ENCODE measurements at places on chromosomes 2 and 18.

- no peak for DNase-seq
Observed at GRCh38 chr18:45755934-45756333, 32.0 kb downstream of the SLC14A1 start.

GRCh38 chr2:1586251-1586922 lies 157.9 kb downstream of the PXDN start:
- DNase-seq, result no peak

DNA sequence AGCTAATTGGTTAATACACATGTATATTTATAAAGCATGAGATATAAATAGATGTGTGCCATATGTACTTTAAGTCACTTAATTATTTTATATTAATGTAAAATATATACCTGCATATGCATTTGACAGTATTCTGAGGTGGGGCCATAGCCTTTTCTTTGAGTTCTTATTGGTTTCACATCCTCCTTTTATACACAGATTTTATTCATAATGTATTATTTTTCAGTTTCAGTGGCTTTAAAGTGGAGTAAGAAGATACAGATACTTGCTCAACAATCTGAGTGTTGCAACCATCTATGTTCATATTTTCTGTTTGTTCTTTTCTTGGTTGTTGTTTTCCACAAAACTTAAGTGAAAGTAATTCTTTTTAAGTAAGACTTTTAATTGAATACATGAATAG lies 436.5 kb downstream of the RND3 start:
- DNase-seq, result no peak

DNA sequence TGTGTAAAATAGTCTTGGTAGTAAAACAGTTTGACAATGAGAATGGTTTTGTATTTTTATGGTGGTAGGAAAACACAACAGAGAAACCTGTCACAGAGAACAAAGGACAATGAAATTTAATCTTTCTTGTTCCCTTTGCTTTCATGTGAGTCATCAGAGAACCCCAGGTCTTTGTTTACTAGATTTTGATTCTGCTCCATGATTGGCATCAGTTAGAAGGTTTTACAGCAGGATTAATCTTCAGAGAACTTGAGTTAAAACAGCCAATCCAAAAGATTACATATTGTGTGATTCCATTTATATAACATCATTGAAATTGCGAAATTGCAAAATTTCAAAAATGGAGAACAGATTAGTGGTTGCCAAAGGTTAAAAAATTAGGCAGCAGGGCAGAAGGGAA lies 2.5 kb downstream of the APLF start:
- DNase-seq, result no peak

GRCh38 chr2:28390746-28391563 lies 1.7 kb upstream of the FOSL2 start:
- no peak for DNase-seq

DNA sequence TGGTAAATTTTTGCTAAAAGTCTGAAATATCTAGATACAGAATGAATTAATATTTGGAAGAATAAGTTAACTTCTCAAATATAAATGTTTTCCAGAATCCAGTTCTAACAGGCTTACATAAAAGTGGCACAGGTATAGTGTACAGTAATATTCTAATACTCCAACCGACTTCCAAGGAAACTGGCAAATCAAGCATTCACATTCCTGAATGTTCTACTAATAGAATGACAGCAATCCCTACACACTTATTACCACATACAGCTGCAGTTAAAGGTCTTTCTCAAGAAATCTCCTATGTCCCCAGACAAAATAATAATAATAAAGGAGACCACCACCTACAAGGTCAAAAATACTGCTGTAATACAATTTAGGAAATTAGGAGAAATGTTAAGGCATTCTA lies 31.9 kb downstream of the TMEM131 start:
- no peak for DNase-seq

DNA sequence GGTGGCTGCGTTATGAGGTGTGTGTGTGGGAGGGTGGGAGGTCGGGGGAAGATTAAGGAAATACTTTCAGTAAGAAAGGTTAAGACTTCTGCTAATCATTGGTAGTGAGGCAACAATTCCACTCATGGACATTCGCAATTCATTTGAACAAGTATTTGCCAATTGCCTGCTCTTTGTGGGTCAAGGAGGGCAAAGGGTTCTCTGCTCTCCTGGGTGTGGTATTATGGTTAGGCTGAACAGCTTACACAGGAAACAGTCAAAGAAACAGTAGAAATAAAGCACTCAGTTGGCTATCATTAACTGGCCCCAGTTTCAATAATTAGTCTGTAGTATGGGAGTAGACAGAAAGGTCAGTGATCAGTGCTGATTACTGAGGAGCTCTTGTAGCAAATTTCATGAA lies 357.0 kb upstream of the FANCL start:
- DNase-seq, result no peak

DNA sequence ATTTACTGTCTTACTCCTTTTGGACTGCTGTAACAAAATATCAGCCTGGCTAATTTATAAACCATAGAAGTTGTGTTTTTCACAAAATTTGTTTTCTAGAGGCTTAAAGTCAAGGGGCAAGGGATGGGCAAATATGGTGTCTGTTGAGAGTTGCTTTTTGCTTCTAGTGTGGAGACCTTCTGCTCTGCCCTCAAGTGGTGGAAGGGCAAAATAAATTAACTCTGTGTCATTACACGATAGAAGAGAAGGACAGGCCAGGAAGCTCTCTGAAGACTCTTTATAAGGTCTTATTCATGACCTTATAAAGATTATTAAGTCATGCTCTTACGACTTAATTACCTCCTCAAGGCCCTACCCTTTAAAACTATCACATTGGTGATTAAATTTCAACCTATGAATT lies 181.2 kb upstream of the LRATD1 start:
- DNase-seq, result no peak

DNA sequence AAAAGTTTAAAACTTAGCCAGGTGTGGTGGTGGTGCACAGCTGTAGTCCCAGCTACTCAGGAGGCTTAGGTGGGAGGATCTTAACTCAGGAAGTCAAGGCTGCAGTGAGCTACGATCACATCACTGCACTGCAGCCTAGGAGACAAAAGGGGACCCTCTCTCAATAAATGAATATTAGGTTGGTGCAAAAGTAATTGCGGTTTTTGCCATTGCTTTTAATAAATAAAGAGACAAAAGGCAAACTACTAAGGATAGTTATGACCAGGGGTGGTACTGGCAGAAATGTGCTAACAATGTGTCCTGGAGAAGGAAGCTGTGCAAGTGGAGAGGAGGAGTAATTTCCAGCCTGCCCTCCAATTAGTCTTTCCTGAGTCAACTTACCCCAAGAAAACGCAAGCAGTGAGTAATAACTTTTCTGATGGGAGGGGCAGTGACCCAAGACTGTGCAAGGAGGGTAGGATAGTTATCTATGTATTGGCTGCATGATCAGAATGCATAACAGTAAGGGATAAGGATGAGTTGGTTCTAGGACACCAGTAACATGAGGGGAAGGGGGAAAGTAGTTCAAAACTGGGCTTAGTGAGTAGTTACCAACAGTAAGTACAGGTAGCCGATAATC lies 1.5 kb downstream of the EXOC6B start:
- DNase-seq, result no peak

DNA sequence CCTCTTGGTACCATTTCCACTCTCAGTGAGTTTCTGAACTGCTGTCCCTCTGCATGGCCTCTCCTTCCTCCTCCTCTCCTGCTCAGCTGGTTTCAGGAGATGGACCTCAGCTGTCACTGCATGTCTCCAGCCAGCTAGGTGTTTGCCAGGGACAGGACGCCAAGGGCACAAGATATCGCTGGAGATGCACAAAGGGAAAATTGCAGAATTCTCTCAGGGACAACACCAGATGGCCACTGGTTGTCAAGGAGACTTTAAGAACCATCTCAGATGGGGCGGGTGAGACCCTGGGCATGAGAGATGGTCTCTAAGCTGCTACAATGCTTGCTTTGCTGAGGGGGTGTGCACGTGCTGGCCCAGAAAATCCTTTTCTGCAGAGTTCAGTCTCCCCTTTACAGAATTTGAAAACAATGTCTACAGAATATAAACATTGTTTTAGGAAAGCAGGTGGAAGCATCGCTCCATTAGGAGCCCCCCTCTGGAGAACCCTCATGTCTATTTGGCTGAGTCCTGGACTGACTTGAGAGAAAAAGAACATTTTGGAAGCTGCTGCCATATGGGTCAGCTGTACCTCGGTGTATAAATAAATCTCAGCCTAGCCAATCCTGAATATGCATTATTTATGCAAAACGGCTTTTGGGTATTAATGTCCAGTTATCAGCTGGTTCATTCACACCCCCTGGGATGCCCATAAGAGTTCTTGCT lies 57.8 kb upstream of the SPP2 start:
- no peak for DNase-seq

GRCh38 chr2:36561237-36561944 lies 36.6 kb downstream of the FEZ2 start:
- DNase-seq, result no peak

GRCh38 chr2:100520224-100520623 lies 42.6 kb upstream of the PDCL3 start:
- no peak for DNase-seq

GRCh38 chr2:107334306-107334705 lies 448.3 kb upstream of the ST6GAL2 start:
- DNase-seq, result no peak

DNA sequence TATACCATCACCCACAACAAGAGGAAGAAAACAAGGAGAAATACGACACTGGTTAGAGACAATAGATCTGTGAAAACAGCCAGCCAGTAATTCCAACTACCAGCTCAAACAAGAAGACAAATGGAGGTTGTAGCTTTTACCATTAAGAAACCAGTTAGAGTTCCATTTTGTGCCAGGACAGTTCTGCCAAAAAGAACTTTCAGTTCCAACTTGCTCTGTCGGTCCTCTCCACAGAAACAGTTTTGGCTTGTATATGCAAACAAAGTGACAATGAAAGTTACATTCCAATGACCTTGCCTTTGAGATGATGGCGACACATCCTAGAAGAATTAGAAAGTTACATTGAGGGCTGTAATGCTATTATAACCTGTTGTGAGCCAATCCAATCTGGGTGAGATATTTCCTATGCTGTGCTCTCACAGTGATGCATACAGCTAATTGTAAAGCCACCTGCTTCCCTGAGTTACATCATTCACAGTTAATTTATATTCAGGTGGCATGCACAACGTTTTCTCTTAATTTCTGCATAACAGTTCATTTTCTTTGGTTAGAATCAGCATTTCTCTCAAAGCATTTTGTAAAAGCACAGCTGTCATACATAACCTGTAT lies 1378.4 kb upstream of the PIK3C3 start:
- DNase-seq, result no peak

DNA sequence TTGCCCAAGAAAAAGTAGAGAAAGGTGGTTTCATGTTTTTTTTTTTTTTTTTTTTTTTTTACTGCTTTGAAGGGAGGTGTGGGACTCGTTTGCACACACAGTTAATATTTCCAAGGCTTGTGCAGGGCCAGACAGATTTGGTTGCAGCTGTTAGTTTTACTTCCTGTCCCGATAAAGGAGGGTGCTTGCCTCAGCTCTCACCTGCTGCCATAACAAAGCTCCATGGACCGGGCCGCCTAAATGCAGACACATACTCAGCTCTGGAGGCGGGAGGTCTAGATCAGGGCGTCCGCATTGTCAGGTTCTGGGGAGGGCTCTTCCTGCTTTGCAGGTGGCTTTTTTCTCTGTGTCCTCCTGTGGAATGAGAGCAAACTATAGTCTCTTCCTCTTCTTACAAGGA lies 69.9 kb downstream of the ODC1 start:
- no peak for DNase-seq

- DNase-seq, result no peak
Observed at GRCh38 chr2:181446985-181447384, 10.2 kb upstream of the ITGA4 start.

- no peak for DNase-seq
Observed at GRCh38 chr2:179186126-179186525, 78.5 kb downstream of the SESTD1 start.

GRCh38 chr2:205704127-205704741 lies 21.9 kb downstream of the NRP2 start:
- DNase-seq, result no peak

DNA sequence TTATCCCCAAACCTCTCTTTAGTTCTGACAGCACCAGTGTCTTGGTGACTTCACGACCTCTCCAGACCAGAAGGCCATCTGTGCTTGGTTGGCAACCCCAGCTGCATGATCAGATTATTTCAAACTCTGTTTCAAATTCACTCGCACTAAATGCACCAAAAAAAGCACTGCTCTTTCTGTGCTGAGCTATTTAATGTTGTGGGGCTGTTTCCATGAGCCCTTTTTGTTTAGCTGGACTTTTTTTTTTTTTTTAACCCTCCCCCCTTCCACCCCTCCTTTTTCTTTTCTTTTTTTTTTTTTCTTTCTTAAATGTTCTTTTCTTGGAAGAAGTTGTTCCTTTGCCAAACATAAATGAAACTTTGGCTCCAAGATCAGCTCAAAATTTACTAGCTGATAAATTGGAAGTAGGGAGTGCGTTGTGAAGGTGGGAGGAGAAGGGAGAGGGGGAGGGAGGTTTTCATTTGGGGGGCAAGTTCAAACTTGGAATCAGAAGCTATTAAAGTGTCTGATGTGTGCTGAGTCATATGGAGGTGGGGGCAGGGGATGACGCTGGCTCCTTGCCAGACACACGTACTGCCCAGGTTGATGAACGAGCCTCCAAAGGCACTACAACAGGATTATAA lies 543.0 kb upstream of the TNP1 start:
- DNase-seq, result no peak

DNA sequence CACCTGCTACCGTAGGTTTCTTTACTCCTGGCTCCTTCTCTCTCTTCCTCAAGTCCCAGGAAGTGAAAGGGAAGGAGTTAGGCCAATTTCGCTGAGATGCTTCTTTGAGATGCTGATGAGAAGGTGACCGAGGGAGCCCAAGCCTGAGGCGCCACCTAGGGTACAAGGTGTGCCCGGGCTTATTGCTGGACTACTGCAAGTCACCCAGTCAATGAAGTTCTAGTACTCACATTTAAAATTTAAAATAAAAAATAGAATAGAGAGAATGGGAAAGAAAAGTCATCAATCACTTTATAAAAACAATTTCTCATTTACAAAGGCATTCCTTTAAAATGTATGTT lies 45.3 kb downstream of the ACAA2 start:
- DNase-seq, result no peak

GRCh38 chr18:58213440-58213839 lies 169.4 kb downstream of the NEDD4L start:
- DNase-seq, result no peak

DNA sequence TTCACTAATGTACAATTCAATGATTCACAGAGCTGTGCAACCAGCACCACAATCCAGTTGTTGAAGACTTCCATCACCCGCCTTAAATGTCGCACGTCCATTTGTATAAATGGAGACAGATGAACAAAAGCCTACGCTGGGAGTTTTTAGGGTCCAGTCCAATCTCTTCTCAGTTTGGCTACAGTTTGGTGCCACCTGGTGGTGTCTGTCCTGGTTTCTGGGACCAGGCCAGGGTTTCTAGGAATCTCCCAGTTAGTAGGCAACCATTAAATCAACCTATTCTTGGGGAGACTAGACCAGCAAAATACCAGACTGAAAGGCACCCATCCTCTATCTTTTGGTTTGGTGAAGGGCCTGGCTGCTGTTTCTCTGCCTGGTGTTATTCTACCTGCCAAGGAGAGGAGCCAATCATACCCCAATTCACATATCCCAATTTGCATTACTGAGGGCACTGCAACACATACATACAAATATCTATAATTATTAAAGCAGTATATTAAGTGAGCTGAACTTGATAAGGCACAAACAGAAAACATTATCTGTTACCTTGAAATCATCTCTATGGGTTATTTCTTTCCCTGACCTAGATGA lies 3.2 kb upstream of the DDX1 start:
- no peak for DNase-seq

All from stimulated activated CD8-positive, alpha-beta memory T cell treated with anti-CD3 and anti-CD28 coated beads, Interleukin-4, amount 100 ng/mL, for 1 hour (primary cell).